ENCODE measurements at places on chromosomes 5 and 9.

- DNase-seq: peak; percentile 73
These were observed 43.4 kb upstream of the TMC1 start for GRCh38 chr9:72477930-72478518.

DNA sequence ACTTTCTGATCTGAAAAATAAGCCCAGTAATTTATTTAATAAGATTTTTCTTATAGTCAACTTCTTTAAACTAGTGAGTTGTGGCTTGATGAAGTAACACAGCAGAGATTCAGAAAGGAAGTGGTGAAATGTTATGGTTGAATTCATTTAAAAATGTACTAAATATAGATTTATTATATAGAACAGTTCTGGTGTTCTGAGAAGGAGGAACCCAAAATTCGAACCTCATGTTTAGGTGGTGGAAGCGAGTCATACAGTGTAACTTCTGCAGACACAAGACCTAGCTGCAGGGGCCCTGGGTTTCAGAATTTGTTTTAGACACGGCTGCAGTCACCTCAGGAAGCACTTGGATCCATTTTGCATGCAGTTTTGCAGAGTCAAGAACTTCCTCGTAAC, 188.2 kb downstream of the TRIO start:
- DNase-seq: peak; percentile 93

GRCh38 chr9:94639061-94639998, at the start of gene FBP1:
FBP1 (minus strand) TSS chr9:94639518; CDS start chr9:94639310, 208 bp downstream.
- peak; percentile 99 for DNase-seq

GRCh38 chr5:135266975-135267374, 132.1 kb downstream of the MACROH2A1 start:
- DNase-seq: no peak

DNA sequence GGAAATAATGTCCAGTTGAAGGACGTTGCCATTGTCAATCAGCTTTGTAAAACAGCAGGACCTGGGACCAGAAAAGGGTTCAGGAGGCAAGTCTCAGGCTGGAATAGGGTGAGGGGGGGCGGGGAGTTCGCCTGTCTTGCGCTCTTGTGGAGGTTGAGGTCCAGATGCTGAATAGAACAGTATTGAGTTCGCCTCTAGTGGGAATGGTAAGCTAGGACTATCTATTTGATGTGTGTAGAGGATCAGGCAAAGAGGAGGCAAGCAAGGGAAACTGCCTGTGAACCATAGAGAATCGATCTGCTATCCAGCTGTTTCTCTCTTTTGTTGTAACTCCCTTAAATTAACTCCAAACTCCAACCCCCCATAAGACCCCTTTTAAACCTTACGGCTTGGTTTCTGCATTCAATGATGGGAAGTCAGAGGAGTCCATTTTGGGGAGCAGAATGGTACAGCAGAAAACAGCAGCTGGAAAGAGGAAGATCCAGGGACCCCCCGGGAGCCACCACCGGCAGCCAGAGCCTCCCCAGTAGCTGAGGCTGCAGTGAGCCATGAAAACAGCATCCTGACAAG, 133.7 kb downstream of the SLC28A3 start:
- no peak for DNase-seq

- DNase-seq: no peak
These were observed 37.4 kb downstream of the BOD1 start for GRCh38 chr5:173578947-173579615.

GRCh38 chr5:1878050-1878849, 4.5 kb downstream of the IRX4 start:
- DNase-seq: no peak

GRCh38 chr9:16417161-16417560, 453.3 kb downstream of the BNC2 start:
- no peak for DNase-seq

DNA sequence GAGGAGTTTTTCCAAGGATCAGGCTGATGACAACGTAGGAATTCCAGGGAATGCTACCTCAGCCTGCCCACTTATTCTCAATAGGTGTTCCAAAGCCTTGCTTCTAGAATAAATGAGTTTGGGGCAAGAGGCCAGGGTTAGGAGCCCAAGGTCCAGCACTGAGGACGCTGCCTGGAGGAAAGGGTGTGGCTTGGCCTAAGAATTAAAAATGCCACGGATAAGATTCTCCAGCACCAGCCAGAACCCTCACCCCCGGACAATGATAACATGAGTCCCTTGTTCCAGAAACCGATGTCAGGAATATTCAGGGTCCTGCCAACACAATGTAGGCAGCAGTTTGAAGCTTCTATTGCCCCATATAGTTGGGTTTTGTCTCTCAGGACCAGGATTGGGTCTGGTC, 7.6 kb downstream of the SPRY4 start:
- DNase-seq: no peak

DNA sequence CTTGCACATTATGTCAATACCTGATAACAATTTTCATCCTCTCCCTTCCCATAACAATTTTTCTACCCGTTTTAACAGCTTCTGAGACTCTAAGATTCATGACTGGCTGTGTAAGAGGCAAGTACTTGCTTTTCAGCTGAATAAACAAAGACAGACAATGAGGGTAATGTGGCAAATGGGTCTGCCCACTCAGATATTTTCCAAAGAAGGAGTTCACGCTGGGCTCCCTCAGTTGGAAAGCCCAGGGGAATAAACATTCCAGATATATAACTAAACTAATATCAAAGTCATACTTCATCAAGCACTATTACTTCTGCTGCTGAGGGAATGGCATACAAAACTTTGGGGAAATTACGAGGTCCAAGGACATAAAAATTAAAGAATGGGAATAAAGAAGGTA, 24.4 kb downstream of the MEGF9 start:
- no peak for DNase-seq

GRCh38 chr9:108889649-108890067, 27.6 kb downstream of the ACTL7A start:
- DNase-seq: no peak

- no peak for DNase-seq
These were observed 9.4 kb downstream of the DMAC1 start for GRCh38 chr9:7790022-7790818.

DNA sequence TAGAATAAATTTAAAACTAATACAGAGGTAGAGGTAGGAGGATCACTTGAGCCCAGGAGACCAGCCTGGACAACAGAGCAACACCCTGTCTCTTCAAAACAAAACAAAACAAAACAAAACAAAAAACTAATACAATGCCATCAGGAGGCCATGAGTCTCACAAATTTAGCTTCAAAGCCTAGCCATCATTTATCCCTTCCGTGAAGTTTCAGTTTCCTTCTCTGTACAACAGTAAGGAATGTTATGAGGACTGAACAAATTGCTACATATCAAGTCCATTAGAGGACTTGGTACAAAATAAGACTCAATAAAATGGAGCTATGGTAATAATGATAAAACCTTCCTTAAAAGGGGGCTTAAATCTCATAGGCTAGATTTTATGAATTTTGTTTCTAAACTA, 60.8 kb downstream of the MAPKAP1 start:
- DNase-seq: no peak

- DNase-seq: no peak
These were observed 357.7 kb downstream of the SEMA5A start for GRCh38 chr5:9188131-9188530.

DNA sequence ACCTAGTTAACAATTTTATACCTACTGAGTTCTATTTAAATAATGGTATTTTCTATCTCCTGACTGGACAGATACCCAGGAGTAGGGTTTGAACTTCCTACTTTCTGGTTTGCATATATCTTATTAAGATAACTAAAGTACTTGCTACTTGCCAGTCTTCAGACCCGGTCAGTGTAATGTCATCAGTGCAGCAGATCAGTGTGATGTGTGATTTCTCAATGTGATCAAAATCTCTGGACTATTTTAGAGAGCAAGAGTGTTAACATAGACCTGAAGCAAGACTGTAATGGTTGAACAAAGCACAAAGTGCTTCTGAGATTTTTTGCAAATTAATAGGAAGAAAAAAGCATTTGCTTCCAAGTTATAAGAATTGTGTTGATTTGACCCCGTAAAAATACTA, 6.8 kb downstream of the TMEM38B start:
- DNase-seq: no peak

- peak; percentile 34 for DNase-seq
These were observed 19.0 kb upstream of the FER start for GRCh38 chr5:108728566-108729241.

GRCh38 chr5:163460562-163461171, at the start of gene HMMR:
HMMR (plus strand) TSS chr5:163460632; CDS start chr5:163460693, 61 bp downstream.
- DNase-seq: no peak

GRCh38 chr9:90464978-90465377, 177.6 kb downstream of the DIRAS2 start:
- no peak for DNase-seq

DNA sequence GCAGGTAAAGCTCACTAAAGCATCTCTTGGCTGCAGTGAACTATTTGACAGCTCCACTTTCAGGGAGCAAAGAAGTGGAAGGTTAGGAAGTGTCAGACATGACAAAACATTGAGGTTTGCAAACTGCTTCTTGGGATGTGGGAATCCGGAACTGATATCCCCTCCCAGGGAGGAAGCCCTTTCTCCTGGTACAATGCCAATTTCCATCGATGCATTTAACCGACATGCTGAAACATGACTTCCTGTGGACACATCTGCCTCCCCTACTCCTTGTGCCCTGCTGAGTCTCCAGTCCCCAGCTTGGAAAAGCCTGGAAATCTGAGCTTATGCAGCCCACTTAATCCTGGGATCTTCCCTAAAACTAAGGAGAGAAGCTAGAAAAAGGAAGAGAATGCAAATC, 323.1 kb upstream of the DAP start:
- DNase-seq: no peak

- DNase-seq: no peak
These were observed 29.1 kb upstream of the IRX2 start for GRCh38 chr5:2780421-2781171.

DNA sequence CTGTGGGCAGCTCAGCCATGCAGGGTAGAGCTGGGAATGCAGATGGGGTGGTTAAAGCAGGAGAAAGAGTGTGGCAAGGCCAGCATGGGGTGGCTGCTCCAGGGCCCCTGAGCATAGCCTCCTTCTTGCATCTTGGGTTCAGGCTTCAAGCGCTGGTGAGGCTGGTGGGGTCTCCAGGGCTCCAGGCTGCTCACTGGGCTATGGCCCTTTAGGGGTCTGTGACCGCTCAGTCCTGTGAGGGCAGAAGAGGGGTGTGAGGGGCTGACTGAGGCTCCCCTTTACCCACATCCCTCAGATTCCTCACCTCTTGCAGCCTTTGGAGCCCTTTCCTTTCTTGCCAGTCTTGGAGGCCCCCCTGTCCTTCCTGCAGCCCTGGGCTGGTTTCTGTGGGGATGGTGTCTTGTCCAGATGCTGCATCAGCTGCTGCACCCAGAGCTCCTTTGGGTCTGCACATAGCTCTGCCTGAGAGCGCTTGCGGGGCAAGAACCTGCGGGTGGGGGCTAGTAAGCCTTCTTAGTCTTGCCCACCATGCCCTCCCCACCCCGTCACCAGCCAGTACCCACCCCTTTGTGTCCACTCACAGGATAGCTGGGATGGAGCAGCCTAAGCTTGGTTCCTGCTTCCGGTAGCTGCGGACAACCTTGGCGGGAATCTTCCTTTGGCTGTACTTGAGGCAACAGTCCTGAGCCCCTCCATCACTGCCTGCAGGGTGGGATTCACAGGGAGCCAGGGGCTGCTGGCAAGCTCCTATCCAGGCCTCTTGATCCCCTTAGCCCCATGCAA, 549 bp downstream of the CCL21 start:
- DNase-seq: no peak

- no peak for DNase-seq
These were observed 4.8 kb upstream of the C5orf47 start for GRCh38 chr5:173984218-173984617.

GRCh38 chr9:34884747-34885189, 73.3 kb upstream of the PHF24 start:
- no peak for DNase-seq

GRCh38 chr5:181281077-181281983, 20.4 kb upstream of the TRIM52 start:
- DNase-seq: no peak

GRCh38 chr9:97845763-97846162, 7.3 kb upstream of the FOXE1 start:
- no peak for DNase-seq

DNA sequence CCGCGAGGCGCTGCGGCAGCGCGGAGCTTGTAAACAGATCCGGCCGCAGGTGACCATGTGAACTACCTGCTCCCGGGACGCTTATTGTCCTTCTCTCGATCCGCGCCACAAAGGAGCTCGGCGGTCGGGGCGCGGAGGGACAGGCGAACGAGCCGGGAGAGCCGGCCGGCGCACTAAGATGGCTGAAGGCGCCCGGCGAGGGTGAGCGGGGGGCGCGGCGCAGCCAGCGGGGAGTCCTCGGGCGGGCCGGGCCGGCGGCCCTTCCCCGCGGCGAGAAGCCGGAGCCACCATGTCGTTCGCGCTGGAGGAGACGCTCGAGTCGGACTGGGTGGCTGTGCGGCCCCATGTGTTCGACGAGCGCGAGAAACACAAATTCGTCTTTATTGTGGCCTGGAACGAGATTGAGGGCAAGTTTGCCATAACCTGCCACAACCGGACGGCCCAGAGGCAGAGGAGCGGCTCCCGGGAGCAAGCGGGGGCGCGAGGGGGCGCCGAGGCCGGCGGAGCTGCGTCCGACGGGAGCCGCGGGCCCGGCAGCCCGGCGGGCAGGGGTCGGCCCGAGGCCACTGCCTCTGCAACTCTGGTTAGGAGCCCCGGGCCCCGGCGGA, 535 bp downstream of the JMY start:
- peak; percentile 27 for DNase-seq

GRCh38 chr9:78921341-78921740, 624.4 kb downstream of the PSAT1 start:
- DNase-seq: no peak

DNA sequence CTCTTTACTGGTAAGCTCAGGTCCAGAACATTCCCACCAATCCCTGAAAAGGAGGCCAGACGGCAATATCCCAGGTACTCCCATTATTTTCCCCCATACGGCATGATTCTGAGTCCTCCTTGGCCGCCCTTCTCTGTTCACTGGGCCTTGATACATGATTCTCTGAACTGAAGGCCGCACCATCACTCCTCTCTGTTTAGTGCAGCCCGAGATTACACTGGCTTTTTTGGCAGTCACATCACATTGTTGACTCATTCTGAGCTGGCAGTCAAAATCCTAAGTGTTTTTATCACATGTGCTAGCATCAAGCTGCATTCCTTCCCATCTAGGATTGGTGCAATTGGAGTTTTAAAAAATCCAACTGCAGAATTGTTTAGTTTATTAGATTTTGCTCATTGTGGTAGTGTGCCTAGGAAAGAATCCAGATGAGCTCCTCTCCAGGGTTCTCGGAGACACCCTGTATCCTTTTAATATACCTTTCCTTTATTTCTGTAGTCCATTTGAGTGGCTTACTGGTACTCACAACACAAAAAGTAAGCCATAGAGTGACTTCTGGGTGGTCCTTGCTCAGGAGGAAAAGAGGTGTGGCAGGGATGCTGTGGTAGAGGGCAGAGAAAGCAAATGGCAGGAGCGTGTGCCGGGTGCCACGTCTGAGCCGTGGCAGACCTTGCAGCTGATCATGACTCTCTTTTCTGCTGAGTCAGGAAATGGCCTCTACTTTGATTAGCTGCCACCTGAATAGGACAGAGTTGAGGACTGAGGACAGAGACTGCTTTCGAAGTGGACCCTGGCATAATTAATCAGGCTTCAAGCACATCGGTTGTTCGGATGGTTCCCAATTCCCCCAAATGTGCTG, 121.1 kb upstream of the IL12B start:
- DNase-seq: no peak

- DNase-seq: no peak
These were observed 84.0 kb downstream of the PALM2AKAP2 start for GRCh38 chr9:109863961-109864360.

GRCh38 chr9:106962122-106962521, 99.2 kb downstream of the ZNF462 start:
- no peak for DNase-seq

GRCh38 chr9:106619211-106619610, 243.8 kb upstream of the ZNF462 start:
- DNase-seq: no peak

GRCh38 chr9:129185991-129186390, 7.9 kb upstream of the IER5L start:
- DNase-seq: no peak
